ENCODE measurements at places on chromosomes 6 and 20. TPM values are rescaled to one million over a fixed set of nuclear protein-coding genes. Genes with fewer than 3 reads are reported as not detected.

AKAP12 gene
- total RNA-seq, result 0.05 TPM

DNA sequence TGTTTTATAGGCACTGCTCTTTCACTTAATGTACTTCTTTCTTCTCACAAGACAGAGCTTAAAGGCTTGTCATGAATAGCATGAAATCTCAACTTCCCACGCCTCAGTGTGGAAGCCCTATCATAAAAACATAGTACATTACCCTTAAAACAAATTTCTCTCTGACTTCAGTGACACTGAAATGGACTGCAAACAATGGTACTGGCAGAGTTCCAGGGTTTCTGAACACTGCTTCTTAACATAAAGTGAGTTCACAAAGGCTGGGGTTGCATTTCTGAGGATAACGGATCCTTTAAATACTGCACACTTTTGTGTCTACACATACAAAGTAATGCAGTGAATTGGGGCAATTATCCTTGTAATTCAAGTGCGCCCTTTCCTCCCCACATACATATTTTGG lies 32.3 kb upstream of the PLEKHG1 start:
- no peak for DNase-seq

DNA sequence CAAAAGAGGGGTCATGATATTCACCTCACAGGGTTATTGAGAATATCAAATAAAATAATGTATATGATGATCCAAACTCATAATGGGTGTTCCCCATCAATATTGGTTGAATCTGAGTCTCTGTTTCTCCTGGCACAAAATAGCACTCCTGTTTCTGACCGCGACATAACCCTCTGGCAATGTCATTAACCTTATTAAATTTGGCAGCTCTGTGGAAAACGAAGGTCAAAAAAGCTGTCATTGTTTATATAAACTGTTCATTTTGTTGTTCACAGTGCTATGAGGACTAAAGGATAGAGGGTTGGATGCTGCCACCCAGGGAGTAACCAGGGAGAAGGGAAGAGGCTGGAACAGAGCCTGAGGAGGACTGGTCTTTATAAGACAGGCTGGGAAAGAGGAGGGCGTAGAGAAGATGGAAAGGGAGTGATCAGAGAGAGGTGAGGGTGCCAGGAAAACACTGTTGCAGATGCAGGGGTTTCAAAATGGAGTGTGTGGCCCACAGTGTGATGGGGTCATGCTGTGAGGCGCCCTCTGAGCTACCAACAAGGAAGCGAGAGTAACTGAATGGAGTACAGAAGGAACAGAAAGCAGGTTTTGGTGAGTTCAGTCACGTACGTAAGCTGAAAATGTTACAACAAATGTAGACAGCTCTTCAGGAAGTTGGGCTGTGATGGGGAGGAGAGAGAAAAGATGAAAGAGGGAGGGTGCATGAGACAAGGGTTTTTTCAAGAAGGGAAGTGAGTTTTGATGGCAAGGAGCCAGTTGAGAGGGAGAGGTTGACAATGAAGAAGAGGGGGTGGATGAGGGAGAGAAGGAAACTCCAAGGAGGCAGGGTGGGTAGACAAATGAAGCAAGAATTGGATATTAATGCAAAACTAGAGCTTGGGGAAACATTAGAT lies 251.6 kb upstream of the TAB2 start:
- DNase-seq, result peak; percentile 66

GRCh38 chr6:509676-510075 lies 118.1 kb downstream of the IRF4 start:
- DNase-seq, result no peak

DNA sequence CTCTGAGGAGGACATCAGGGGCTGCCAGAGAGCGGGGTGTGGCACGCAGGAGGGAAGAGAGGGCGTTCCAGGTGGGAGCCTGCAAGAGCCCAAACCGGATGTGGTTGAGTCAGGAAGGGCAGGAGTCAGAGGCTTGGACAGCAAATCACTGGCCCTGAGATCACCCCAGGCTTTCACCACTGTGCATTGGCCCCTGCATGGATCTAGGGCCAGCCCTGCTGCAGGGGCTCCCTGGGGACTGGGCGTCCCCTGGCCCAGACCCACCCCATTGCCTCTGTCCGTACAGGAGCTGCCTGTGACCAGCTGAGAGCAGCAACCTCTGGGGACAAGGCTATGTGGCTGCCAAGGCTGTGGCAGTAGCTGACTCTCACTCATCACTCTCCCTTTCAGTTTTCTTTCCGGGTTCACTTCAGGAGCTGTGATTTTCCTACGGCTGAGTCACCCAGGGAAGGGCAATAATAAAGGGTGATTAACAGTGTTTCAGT lies 33.9 kb downstream of the KCNK17 start:
- DNase-seq, result no peak

All from activated CD8-positive, alpha-beta T cell treated with anti-CD3 and anti-CD28 coated beads, Interleukin-2, amount 10 ng/mL, durations not matched to agents 7 days and 5 days (primary cell).